ENCODE measurements at places on chromosomes 2 and 18.
A peak's percentile ranks its signal among the peaks of the same experiment; 100 is the strongest.

GRCh38 chr2:222480497-222480896 is 56.2 kb downstream of the SGPP2 start:
- no peak for DNase-seq
- H3K27me3 ChIP-seq: peaks cover 17% of the 10 kb centered on the region
- H3K4me1 ChIP-seq: no peaks in the 10 kb centered on the region
- H3K36me3 ChIP-seq: no peaks in the 10 kb centered on the region
- no peak overlapping the region for H3K27ac ChIP-seq

GRCh38 chr2:60505880-60506260 is 47.6 kb downstream of the BCL11A start:
- peaks cover 32% of the 10 kb centered on the region for H3K4me1 ChIP-seq
- no peak overlapping the region for H3K4me3 ChIP-seq
- H3K27ac ChIP-seq: peak overlapping the region; percentile 44
- H3K27me3 ChIP-seq: no peaks in the 10 kb centered on the region
- H3K36me3 ChIP-seq: peaks cover 38% of the 10 kb centered on the region

DNA sequence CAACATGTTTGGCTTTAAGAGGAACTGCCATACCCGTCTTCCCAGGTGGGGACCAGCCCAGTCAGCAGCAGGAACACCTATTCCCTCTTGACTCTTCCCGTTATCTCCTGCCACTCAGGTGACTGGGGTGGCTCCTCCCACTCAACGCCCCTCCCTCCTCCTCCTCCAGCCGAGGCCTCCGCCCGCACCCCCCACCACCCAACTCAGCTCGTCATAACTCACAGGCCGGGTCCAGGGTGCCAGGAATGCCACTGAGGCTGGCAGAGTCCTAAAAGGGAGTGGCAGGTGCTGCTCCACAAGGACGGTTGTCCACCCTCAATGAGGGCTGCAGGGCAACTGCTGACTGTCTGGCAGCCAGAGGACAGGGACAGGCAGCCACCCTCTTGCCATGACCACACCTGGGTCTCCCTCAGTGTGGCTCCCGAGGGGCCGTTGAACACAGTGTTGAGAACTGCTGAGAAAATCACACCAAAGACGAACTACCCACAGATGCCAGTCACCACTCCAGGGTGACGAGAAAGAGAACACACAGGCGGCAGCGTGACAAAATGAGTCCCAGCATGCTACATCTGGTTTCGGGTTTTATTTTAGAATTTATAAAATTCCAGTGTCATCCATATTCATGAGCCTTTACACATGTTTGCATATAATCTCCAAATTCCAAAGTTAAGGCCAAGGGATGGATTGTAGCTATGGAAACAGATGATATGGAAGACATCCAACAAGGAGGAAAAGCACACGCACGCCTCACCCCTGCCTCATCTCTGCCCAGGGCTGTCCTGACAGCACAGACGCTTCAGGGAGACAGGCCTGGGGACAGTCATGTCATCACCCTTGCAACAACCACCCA is 38.5 kb downstream of the ANO7 start:
- no peak overlapping the region for H3K4me3 ChIP-seq
- DNase-seq: no peak
- H3K4me1 ChIP-seq: no peaks in the 10 kb centered on the region
- H3K27ac ChIP-seq: no peak overlapping the region
- no peaks in the 10 kb centered on the region for H3K27me3 ChIP-seq

DNA sequence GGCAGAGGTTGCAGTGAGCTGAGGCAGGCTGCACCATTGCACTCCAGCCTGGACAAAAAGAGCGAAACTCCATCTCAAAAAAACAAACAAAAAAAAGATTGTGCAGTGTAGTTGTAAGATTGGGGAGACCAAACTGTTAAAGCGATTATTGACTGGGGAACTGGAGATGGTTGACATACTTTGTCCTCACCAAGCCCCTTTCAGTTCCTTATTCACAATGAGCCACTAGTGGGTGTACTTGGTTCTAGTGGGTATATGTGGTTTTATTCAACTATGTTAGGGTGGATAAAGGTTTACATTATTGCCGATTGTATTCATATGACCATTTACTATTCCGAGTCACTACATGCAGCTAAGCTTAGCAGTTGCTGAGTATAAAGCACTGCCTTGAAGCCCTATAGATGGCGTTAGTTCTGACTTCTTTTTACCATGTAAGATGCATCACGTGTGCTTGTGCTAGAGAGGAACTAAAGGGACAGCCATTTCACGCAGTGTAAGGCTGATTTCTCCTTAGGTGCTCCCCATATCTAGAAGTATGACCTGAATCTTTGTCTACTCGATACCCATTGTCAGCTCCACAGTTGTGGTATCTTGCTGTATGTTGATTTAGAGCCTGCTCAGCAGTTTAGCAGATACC is 12.1 kb downstream of the EIF4E2 start:
- H3K4me3 ChIP-seq: no peak overlapping the region
- DNase-seq: no peak
- no peaks in the 10 kb centered on the region for H3K27me3 ChIP-seq
- H3K27ac ChIP-seq: no peak overlapping the region
- H3K36me3 ChIP-seq: peaks cover 32% of the 10 kb centered on the region

- no peak overlapping the region for H3K27ac ChIP-seq
- peaks cover 6% of the 10 kb centered on the region for H3K4me1 ChIP-seq
- H3K27me3 ChIP-seq: no peaks in the 10 kb centered on the region
- H3K4me3 ChIP-seq: no peak overlapping the region
Measured at GRCh38 chr18:54813977-54814565, 14.2 kb upstream of the RAB27B start.

- no peaks in the 10 kb centered on the region for H3K27me3 ChIP-seq
- DNase-seq: peak; percentile 81
- H3K36me3 ChIP-seq: no peaks in the 10 kb centered on the region
- H3K27ac ChIP-seq: no peak overlapping the region
- no peak overlapping the region for H3K4me3 ChIP-seq
Measured at GRCh38 chr2:28348149-28348567, 44.5 kb upstream of the FOSL2 start.

- no peaks in the 10 kb centered on the region for H3K36me3 ChIP-seq
- H3K4me3 ChIP-seq: no peak overlapping the region
- no peak for DNase-seq
- no peaks in the 10 kb centered on the region for H3K27me3 ChIP-seq
Measured at GRCh38 chr18:51811883-51812282, 528.1 kb upstream of the DCC start.

DNA sequence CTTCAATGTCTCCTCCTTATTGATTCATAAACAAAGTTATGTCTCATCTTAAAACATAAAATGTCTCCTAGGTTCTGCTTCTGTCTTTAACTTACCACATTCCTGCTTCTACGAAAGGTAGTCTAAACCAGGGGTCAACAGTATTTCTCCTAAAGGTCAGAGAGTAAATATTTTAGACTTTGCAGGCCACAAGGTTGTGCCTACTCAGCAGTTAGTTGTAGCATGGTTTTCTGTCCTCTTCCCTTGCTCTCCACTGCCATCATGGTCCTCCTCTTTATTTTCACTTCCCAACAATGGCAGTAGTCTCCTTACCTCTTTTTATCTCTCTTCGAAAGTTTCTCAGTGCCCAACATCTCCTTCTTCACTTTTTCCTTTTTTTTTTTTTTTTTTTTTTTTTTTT is 68.3 kb upstream of the LRP1B start:
- no peak for DNase-seq
- H3K27me3 ChIP-seq: no peaks in the 10 kb centered on the region
- no peak overlapping the region for H3K27ac ChIP-seq
- no peak overlapping the region for H3K4me3 ChIP-seq
- no peaks in the 10 kb centered on the region for H3K4me1 ChIP-seq

- no peaks in the 10 kb centered on the region for H3K27me3 ChIP-seq
- H3K4me3 ChIP-seq: no peak overlapping the region
- no peak overlapping the region for H3K27ac ChIP-seq
- peaks cover 18% of the 10 kb centered on the region for H3K4me1 ChIP-seq
Measured at GRCh38 chr2:54984476-54984875, 65.8 kb downstream of the RTN4 start.

GRCh38 chr2:149586063-149586462 is 1.5 kb downstream of the MMADHC start:
- peaks cover 13% of the 10 kb centered on the region for H3K36me3 ChIP-seq
- H3K27me3 ChIP-seq: no peaks in the 10 kb centered on the region
- no peak overlapping the region for H3K27ac ChIP-seq
- no peak for DNase-seq
- peaks cover 16% of the 10 kb centered on the region for H3K4me1 ChIP-seq

DNA sequence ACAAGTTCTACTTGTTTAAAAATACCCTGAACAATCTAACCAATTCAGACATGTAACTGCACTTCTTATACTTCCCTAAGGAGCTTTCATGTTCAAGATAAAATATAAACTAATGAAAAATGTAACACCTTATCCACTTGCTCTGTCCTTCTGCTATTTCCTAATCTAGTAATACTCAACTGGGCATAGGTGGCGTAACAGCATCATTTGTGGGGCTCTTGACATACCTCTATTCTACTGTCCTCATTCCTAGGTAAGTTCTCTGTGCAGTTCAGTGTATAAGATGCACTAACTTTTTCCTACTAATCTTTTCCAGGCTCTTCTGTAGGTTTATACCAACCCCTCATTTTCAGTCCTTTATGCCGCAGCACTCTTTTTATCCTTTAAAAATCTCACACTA is 36.7 kb downstream of the PRKD3 start:
- H3K36me3 ChIP-seq: peaks cover 10% of the 10 kb centered on the region
- H3K27ac ChIP-seq: no peak overlapping the region
- no peaks in the 10 kb centered on the region for H3K27me3 ChIP-seq
- H3K4me3 ChIP-seq: no peak overlapping the region

- DNase-seq: no peak
- H3K36me3 ChIP-seq: no peaks in the 10 kb centered on the region
- peak overlapping the region; percentile 43 for H3K27ac ChIP-seq
- peaks cover 3% of the 10 kb centered on the region for H3K4me1 ChIP-seq
- H3K27me3 ChIP-seq: no peaks in the 10 kb centered on the region
Measured at GRCh38 chr2:197273485-197273884, 37.1 kb downstream of the ANKRD44 start.

- no peaks in the 10 kb centered on the region for H3K27me3 ChIP-seq
- no peaks in the 10 kb centered on the region for H3K4me1 ChIP-seq
- no peak for DNase-seq
- H3K27ac ChIP-seq: no peak overlapping the region
- peaks cover 3% of the 10 kb centered on the region for H3K36me3 ChIP-seq
Measured at GRCh38 chr2:187365315-187365714, 82.7 kb downstream of the CALCRL start.

DNA sequence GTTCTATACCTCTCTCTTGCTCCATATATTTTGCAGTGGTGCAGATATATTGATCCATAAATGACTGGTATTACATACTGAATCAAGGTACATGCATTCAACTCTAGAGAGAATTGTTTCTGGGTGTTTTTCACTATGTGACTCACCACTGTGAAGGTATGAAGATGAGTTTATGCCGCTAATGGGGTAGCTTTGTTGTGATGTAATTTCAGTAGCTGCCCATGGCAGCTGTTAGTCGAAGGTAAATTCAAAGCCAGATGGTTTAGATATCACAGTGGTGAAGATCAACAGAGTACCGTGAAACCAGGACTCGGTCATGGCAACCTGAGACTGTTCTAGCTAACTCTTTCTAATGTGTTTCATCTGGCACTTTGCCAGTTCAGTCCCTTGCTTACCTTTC is 50.4 kb downstream of the PKP4 start:
- H3K36me3 ChIP-seq: no peaks in the 10 kb centered on the region
- DNase-seq: no peak
- no peaks in the 10 kb centered on the region for H3K4me1 ChIP-seq
- no peak overlapping the region for H3K4me3 ChIP-seq
- H3K27me3 ChIP-seq: no peaks in the 10 kb centered on the region

- DNase-seq: no peak
- no peak overlapping the region for H3K27ac ChIP-seq
- H3K27me3 ChIP-seq: no peaks in the 10 kb centered on the region
- no peaks in the 10 kb centered on the region for H3K36me3 ChIP-seq
Measured at GRCh38 chr18:34207344-34207851, 17.3 kb downstream of the NOL4 start.

DNA sequence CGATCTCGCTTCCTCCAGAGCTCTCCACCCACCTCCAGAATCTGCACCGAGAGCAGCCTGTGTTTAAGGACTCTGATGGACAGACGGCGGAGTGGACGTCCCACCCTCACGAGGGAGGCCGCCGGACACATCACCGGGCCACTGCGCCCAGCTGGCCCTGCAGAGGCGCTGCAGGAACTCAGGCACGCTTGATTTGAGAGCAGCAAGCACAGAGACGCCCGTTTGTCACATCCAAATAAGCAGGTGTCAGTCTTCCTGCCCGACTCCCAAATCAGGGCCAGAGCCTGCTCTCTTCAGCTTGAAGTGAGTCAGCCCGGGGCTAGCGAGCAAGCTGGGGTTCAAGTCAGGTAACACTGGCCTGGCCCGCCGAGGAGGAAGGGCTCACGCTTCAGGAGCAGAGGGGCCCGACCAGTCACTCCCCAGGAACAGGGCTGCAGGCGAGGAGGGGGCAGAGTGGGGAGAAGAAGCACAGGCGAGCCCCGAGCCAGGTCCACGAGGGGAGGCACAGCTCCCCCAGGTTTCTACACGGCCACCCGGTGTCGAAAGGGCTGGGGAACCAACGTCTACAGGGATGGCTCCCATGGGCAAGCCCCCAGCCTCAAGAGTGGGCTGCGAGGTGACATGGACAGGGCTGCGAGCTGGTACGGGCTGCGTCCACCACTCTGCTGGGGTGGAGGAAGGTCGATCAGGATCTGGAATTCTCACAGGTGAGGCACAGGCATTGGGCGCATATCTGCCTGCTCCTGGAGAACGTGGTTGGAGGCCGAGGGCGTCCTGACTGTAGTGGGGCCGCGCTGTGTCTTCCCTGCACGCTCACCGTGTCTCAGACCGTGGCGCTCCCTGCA is 52.5 kb upstream of the CTDP1 start:
- no peak for DNase-seq
- peaks cover 38% of the 10 kb centered on the region for H3K4me1 ChIP-seq
- H3K27ac ChIP-seq: no peak overlapping the region
- no peak overlapping the region for H3K4me3 ChIP-seq
- no peaks in the 10 kb centered on the region for H3K36me3 ChIP-seq

DNA sequence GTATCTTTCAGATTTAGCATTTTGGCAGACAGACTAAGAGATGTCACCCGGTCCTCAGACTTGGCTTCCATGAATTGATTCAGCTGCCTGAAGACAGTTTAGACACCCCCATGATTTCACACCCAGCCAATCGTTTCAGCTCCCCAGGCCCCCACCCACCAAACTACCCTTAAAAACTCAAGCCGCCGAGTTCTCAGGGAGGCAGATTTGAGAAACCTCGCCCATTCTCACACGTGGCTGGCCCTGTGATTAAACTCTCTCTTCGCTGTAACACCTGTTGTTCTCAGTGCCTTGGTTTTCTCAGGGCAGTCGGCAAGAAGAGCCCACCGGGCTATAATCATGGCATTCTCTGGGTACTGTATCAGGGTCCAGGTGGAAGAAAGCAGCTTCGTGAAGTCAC is 35.2 kb downstream of the UXS1 start:
- H3K36me3 ChIP-seq: peaks cover 29% of the 10 kb centered on the region
- H3K4me1 ChIP-seq: peaks cover 44% of the 10 kb centered on the region
- H3K27me3 ChIP-seq: no peaks in the 10 kb centered on the region
- peak overlapping the region; percentile 42 for H3K27ac ChIP-seq
- no peak overlapping the region for H3K4me3 ChIP-seq

- no peaks in the 10 kb centered on the region for H3K36me3 ChIP-seq
- H3K27me3 ChIP-seq: peaks cover 24% of the 10 kb centered on the region
- no peak overlapping the region for H3K4me3 ChIP-seq
- no peak overlapping the region for H3K27ac ChIP-seq
Measured at GRCh38 chr2:23600346-23600745, 215.4 kb downstream of the KLHL29 start.

All from common myeloid progenitor, CD34-positive (primary cell).